ENCODE measurements at places on chromosomes 4 and X.
A peak's percentile ranks its signal among the peaks of the same experiment; 100 is the strongest.

DNA sequence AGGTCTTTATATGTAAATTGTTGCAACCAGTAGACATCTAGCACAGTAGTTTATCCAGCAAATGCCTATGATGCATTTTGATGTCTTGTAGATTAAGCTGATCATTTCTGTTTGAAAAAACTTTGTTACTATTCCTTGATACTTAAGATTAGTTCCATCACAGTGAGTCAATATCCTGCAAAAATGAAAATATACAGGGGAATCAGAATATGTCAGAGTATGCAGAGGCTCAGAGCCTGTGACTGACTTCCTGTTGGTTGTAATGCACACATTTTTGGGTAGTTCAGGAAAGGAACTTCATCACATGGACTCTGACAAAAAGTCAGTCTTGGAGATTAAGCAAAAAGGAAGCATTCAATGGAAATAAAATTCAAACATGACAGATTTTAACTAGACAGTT, 815.5 kb downstream of the FAT4 start:
- DNase-seq: no peak

GRCh38 chr4:62816566-62816965, 1592.7 kb downstream of the TECRL start:
- no peak for DNase-seq

- DNase-seq: peak; percentile 72
These were observed at the start of gene FGFBP2 for GRCh38 chr4:15963001-15963451. Gene FGFBP2, minus strand, starts transcription at chr4:15963175. Its CDS starts 46 bp downstream, at chr4:15963129.

- no peak for DNase-seq
These were observed 38.6 kb downstream of the MFAP3L start for GRCh38 chr4:169987327-169988228.

GRCh38 chr4:135552131-135552530, 1350.5 kb upstream of the PABPC4L start:
- DNase-seq: no peak

DNA sequence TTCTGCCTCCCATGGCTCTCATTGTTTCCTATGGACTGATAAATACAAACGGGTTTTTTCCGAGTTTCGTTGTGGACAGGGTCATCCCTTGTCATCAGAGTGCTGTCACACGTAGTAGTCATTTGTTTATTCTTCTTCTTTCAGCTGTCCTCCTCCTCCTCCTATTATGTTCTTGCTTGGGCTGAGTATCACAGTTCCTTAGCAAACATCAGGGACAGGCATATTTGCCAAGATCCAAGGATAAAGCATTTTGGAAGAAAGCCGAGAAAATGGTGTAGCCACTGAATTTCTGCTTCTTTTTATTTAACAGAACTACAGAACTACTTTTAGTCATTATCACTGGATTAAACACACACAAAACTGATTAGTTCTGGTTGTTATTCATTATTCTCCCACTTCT, 167.9 kb downstream of the MAML3 start:
- DNase-seq: no peak

DNA sequence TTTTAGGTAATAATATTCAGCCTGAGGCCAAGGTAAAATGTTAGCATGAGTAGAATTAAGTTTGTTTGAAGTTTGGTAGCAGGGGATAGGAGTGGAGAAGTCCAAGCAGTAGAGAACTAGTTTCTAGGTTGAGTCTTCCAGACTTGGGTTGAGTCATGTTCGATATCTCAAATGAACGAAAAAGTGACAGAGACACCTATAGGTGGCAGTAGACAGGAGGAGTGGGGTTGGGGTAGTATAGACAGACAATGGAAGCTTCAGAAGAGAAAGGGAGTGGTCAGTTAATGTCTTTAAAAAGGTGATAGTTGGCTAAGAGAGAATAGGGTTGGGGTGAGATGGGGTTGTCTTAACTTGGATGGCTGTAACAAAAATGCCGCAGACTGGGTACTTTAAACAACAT, 58.7 kb upstream of the EMCN start:
- no peak for DNase-seq

DNA sequence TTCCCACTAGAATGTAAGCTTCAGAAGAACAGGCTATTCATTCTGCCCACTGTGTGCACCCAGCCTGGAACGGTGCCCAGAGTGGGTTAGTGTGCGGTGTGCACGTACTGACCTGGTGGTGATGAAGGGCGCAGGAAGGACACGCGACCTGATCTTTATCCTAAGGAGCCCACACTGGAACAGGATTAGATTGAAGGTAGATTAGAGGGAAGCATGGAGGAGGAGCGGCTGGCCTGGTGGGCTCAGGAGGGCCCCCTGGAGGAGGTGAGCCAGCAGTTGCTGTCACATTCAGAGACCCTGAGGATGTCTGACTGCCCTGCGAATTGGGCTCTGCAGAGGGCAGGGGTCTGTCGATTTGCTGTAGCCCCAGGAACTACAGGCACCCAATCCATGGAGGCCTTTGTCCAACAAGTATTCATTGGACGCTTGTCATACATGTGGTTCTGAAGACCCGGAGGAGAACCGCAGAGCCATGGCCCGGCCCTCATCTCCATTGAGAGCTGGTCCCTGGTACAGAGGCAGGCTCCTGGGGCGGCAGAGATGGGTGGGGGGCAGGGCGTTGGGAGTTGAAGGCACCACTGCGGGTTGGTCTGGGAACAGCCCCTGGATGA, 73.2 kb downstream of the HTRA3 start:
- peak; percentile 15 for DNase-seq

DNA sequence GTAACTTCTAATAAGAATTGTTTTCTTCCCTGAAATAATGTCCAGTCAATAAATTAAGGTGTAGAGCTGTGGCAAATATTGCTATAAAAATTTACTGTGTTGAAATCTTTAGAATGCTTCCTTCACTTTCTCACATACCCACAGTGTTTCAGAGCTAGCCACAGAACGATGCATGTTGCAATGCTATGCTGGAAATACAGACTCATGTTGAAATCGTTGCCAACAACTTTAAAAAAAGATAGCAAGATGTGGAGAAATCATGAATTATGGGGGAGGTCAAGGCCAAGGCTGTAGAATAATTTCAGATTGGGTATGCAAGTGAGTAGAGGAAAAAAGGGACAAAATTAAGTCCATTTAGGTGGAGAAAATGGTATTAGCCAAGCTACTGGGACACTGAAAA, 204.8 kb downstream of the VEGFC start:
- DNase-seq: no peak

DNA sequence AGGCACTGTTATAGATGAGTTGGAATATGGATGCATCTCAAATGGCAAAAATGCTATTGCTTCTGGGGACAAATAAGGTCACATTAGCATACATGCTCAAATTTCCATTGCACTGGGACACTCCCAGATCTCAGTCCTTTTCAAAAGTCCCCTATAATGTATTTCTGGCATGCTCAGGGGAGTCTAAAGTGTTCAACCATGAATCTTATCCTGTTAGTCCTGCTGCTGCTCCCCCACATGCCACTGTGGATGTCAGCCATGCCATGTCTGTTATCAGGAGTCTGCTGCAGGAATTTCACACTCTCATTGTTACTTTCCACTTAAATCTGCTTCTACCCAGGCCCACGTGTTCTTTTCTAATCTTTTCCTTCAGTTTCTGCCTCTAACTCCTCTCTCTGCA, 1000.6 kb downstream of the CCSER1 start:
- DNase-seq: no peak

GRCh38 chr4:32199639-32200038, 1479.5 kb downstream of the PCDH7 start:
- no peak for DNase-seq

DNA sequence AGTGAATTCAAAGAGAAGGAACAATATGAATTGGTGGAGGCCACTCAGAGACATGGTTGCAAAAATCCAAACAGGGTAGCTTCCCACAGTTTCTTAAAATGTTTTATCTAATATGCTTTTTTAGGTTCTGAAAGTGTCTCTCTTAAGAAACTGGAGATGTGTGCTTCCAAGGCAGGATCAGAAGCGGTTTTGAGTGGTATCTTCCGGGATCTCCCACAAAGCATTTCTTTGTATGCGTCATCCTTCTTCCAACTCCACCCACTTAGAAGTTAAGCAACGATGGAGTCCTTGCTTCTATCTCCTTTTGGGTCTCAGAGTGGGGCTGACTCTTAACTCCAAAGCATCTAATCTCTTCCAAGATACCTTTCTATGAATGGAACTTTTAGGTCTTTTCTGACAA, 196.7 kb downstream of the MID1 start:
- DNase-seq: no peak

DNA sequence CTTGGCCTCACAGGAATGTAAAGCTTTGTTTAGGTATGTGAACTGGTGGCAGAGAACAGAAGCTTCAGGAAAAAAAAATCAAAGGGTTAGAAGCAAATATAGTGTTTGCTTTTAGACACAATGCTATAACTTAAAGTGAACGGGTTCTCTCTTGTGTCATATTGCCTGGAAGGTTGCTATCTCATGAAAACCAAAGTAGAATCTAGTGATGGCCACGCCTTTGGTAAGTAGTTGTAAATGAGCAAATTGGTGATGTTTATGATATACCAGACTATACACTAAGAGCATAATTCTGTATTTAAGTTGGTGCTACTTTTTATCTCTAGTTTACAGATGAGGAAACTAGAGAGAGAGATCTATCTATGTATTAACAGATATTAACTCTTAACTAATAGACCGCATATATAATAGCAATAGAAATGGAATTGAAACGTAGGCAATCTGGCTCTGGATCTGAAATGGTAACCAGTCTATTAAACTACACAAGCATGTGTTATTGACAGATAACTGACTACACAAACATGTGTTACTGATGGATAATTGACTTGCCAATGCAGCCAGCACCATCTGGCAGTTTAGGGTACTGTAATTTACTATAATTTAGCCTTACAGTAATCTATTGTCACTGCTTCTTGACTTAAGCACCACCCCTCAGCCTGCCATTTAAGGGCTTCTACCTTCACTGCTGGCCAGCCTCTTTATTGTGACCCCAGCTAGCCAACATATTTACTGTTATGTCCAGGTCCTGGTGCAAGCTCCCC, 40.8 kb downstream of the HCCS start:
- no peak for DNase-seq

GRCh38 chr4:121648516-121648915, 48.3 kb downstream of the ANXA5 start:
- no peak for DNase-seq

GRCh38 chr4:30245140-30245539, 475.0 kb upstream of the PCDH7 start:
- DNase-seq: no peak

DNA sequence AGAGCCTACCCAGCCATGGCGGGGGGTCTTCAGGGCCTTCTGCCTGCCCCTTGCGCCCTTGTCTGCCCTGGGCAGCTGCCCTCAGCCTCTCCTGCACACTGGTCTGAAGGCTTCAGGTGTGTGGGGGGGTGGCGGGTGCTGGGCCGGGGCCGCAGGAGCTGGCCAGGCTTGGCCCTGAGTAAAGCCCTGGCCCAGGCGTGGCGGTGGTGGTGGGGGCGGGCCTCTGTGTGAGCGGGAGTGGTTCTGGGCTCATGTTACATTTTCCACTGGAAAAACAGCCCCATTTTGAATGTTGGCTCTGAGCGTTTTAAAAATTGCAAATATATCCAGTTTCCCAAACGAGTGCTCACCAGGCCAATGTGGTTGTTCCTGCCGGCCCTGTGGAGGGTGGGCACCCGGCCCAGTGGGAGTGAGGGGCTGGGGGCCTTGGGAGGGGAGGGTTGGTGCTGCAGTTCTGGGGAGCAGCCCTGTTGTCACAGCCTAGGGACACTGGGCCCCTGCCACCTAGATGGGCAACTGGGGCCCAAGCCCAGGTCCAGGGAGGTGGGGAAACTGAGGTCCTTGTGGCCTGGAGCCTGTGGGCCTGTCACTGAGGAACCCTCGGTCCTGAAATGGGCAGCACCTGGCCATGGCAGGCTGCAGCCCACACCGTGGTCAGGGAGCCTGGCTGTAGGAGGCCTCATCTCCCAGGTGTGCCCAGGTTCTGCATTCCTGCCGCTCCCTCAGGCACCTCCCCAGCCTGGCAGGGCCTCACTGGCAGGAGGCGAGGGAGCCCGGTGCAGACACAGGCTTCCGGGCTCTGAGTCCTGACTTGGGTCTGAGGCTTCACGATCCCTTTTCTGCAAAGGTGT, 28.3 kb downstream of the FGFRL1 start:
- no peak for DNase-seq

- no peak for DNase-seq
These were observed 37.9 kb upstream of the STOX2 start for GRCh38 chr4:183867247-183867646.

DNA sequence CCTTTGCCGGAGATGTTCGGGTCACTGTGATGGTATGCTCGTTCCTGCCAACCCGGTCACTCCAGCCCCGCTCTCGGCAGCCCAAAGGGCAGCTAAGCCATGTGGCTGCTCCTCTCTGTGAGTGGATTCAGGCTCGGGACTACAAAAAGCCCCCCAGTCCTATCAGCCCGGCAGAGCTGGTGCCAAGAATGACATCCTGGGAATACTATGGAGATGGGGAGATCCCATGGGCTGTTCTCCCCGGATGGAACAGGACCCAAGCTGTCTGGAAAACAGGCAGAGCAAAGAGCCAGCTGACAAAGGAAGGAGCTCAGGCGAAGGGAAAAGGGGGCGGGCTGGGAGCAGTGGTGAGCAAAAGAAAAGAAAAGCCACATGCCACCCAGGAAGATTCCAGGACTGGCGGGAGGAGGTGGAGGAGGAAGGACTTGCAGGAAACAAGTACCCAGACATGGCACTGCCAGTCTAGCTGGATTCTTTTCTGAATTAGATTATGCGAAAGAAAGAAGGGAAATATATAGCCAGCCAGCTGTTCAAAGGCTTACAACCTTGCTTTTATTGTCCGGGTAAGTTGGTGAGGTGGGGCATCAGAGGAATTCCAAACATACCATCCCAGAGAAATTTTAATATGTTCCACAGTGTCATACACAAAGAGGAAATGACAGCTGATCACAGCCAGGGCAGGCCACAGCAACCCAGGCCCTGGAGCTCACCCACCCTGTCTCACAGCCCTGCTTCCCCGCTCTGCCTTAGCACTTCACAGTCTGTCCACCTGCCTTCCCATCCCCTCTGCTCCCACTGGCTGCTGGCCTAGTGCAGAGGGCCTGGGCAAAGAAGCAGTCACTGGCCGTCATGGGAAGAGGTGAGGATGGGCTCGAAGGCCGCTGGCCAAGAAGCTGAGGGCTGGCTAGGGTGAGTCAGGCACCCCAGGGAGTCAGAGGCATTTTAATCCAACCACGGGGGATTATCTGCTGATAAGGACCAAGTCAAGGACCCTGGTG, 3.4 kb downstream of the NDP start:
- DNase-seq: no peak

- peak; percentile 70 for DNase-seq
These were observed 608 bp downstream of the RAPGEF2 start for GRCh38 chr4:159103384-159103990.

DNA sequence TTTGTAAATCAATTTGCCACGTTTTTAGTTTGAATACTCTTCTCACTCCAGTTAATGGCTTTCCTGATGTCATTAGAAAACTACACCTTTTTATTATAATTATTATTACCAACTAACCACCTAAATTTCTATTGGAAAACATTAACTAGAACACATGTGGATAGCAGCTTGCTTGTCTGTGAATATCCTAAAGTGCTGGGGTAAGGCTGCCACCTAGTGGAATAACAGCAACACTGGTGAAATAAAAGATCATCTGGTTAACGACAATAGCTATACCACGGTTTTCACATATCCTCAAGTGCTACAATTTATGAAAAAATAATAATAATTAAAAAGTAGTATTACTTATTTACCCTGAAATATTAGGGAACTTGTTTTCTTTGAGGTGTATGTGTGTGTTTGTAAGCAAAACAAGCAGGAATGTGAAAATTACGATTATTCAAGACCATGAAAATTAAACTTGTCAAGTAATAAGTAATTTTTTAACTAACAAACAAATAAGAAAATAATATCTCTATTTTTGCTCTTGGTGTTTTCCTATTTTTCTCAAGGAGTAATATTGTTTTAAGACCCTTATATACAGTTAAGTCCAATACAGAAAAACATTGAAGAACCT, 130.1 kb upstream of the TECRL start:
- DNase-seq: no peak
